Kasumi-1 (cell line): ENCODE measurements at places on chromosomes 2 and 18.

GRCh38 chr2:117774716-117775115 is 39.8 kb upstream of the DDX18 start:
- DNase-seq = no peak

DNA sequence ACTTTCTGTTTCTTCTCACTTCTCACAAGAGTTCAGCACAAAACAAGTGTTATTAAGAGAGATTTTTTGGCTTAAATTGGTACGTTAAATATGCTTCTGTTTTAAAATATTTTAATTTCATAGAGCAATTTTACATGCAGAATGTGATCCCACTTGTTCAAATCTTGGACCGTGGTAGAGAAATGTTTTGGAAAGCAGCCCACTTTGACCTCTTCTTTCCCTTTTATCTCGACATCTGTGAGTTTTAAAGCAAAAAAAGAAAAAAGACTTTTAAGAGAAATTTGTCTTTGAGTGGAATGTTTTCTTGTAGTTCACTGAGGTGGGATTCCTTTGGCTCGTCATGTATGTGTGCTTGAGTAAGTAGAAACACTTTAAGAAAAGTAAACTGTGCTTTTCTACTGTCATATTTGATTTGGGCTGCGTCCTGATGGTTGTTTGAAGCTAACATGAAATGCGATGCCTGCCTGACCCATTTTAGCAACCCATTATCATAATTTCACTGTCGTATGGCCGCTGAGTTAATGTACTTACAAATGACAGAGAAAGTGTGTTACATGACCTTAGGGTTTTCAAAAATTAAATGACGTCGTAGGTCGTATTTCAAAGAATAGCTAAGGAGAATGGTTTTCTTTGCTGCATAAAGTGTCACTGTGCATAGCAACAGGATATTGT is 54.5 kb downstream of the TSHZ1 start:
- no peak for DNase-seq

GRCh38 chr2:208101716-208102631 is 22.4 kb downstream of the CRYGD start:
- peak; percentile 16 for DNase-seq

DNA sequence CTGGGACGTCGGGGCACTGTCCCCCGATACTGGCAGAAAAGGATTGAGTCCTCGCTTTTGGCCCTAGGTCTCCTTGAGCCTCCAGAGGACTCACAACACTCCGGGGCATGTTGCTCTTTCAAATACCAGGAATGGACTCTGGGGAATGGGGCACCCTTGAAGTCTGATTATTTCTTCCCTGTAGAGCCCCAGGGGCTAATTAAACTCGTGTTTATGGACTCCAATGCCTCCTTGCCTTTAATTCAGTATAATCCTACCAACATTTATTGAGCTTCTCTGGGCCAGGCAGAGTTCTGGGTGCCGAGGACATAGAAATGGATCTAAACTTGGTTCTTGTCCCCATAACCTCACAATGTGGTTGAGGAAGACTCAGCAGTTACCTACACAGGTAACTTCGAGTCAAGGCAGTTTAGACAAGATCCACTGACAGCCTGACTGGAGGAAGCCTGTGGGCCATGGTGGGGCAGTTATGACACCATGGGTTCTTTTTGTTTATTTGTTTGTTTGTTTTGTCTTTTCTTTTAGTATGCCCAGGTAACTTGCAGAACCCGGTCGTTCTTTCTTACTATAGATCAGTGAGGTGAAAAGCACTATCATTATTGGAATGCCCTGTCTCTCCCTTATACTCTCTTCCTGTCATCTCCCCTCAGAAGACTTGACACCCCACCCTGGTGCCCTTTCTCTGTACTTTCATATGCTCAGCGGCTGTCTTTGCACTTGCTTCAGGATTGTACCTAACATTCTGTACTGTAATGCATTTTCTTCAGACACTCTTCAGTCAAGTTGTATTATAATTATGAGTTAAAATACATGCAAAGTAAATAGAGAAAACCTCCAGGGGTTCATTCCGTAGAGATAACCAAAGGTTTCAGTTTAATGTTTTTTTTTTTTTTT is 3.2 kb downstream of the CFLAR start:
- DNase-seq = peak; percentile 81
